ENCODE measurements at places on chromosomes 16 and 17. TPM values are rescaled to one million over a fixed set of nuclear protein-coding genes. Genes with fewer than 3 reads are reported as not detected.

DNA sequence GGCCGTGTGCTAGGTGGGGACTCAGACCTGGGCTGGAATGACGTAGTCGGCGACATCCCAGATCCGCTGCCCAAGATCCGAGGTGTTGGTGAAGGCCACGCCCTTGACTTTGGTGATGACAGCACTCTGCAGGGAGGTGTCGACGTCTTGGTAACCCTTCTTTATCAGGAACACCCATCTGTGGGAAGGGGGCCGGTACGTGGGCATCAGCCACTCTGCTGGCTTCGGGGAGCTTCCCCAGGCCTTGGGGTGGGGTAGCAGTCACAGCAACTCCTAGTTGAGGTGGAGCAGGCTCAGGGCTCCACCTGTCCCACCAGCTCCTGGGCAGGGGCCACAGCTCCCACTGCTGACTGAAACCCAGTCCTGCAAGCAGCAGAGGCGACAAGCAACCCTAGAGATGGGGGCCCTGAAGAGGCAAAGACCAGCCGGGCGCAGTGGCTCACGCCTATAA, 4.3 kb downstream of the P2RX5 start:
- H3K27ac ChIP-seq, result no peak overlapping the region
- H3K27me3 ChIP-seq, result no peaks in the 10 kb centered on the region
- no peak overlapping the region for H3K4me3 ChIP-seq
- no peaks in the 10 kb centered on the region for H3K36me3 ChIP-seq
- no peaks in the 10 kb centered on the region for H3K4me1 ChIP-seq

Gene CACNA1H
- total RNA-seq, result 43.3 TPM

Gene LYRM1
- 10.6 TPM for total RNA-seq

Gene IRX3
- 2.4 TPM for total RNA-seq

Gene PLA2G10
- 2.2 TPM for total RNA-seq

DNA sequence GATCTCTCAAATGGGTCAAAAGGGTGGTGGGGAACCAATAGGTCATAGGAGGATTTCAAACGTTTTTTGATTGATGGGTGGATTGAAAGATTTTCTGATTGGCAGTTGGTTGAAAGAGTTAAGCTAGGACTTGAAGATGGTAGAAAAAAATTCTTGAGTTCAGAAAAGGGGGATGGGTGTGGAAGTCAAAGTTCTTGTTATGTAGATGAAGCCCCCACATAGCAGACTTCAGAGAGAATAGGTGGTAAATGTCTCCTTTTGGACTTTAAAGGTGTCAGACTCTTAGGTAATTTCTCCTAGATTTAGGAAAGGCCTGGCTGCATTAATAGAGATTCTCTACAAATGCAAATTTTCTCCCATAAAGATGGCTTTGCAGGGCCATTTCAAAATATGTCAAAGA, 163.3 kb downstream of the HS3ST4 start:
- DNase-seq, result no peak
- H3K27ac ChIP-seq, result peak overlapping the region; percentile 92
- no peaks in the 10 kb centered on the region for H3K27me3 ChIP-seq
- peak overlapping the region; percentile 50 for H3K4me3 ChIP-seq
- peaks cover 17% of the 10 kb centered on the region for H3K4me1 ChIP-seq

DNA sequence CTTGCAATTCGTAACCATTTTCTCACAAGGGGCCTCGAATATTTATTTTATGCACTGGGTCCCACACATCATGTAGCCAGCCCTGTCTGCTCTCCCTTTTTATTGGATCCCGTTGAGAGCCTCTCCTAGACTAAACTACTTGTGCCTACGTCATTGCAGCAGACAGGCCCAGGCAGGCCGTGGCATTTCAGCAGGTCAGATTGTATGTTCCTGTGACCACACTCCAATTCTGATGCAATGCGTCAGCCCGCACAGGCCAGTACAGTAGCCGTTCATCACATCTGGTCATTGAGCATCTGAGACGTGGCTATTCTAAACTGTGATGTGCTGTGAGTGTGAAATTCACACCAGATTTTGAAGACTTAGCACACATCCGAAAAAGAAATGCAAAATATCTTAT, 42.2 kb downstream of the ABAT start:
- H3K36me3 ChIP-seq, result no peaks in the 10 kb centered on the region
- H3K27ac ChIP-seq, result no peak overlapping the region
- H3K4me3 ChIP-seq, result no peak overlapping the region
- H3K27me3 ChIP-seq, result no peaks in the 10 kb centered on the region
- no peak for DNase-seq
- 0 out of 2 replicates have a peak, but pooled peaks cover under 1% of the 10 kb centered on the region for H3K4me1 ChIP-seq

DNA sequence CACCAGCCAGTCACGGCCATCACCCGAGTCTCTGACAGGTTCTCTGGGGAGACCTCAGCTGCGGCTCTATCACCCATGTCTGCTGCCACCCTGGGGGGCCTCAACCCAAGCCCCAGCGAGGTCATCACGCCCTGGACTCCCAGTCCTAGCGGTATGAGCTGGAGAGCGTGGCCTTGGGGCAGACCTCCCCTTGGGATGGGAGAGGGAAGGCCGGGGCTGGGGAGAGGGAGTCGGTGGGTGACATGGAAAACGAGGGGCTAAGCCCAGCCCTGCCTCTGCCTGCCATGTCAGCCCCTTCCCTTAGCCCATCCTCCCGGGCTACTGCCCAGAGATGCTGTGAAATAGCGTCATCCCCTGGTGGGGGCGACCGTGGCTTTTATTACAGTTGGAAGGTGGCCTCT, 8.7 kb downstream of the SMTNL2 start:
- H3K4me3 ChIP-seq, result no peak overlapping the region
- H3K27ac ChIP-seq, result no peak overlapping the region
- H3K4me1 ChIP-seq, result no peaks in the 10 kb centered on the region
- DNase-seq, result no peak
- no peaks in the 10 kb centered on the region for H3K36me3 ChIP-seq

Gene GOSR2
- 53.5 TPM for total RNA-seq

Gene PARD6A
- 10.8 TPM for total RNA-seq

DNA sequence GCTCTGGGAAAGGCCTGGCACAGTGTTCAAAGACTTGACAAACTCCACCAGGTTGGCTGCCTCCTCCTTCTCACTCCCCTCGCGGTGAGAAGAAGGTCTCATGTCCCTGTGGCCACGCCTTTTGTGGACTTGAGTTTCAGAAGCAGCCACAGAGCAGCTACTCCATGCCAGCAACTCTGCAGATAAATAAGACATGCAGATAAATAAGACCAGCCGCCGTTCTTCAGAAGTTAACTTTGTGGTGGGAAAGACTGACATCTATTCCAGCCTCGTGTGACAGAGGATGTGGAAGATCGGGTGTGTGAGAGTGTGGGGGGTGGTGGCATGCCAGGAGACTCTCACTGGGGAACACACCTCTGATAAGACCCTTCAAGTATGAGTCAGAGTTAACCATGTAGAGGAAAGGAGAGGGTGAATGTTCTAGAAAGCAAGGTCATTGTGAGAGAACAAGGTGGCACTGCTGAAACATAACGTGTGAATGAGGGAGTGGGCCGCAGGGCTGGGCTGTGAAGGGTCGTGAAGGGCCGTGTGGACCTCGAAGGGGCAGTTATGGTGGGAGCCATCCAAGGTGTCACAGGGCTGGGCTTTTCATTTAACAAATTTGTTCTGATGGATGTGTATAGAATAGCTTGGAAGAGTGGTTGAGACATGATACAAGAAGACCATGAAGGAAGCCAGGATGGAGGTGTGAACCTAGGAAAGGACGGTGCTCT, 830 bp downstream of the SPACA3 start:
- peaks cover 2% of the 10 kb centered on the region for H3K36me3 ChIP-seq
- no peaks in the 10 kb centered on the region for H3K27me3 ChIP-seq
- no peak overlapping the region for H3K4me3 ChIP-seq
- no peak overlapping the region for H3K27ac ChIP-seq
- no peaks in the 10 kb centered on the region for H3K4me1 ChIP-seq
- no peak for DNase-seq

DNA sequence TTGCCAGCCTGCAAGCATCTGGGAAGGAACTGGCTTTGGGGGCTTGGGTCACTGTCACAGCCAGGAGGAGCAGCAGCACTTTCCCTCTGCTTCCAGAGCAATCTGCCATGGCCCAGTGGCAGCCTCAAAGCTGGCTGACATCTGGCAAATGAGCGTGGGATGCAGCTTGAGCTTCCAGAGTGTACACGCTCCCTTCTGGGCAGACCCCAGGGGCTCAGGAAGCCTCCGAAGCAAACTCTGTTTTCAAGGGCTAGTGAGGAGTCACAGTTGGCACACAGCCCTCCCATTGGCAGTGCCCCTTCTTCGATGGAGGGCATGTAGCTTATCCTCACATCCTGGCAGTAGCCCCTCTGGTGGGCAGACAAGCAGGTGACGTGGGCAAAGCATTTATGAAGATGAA, 249.6 kb downstream of the ENGASE start:
- no peaks in the 10 kb centered on the region for H3K27me3 ChIP-seq
- H3K27ac ChIP-seq, result no peak overlapping the region
- no peaks in the 10 kb centered on the region for H3K36me3 ChIP-seq
- DNase-seq, result no peak
- no peaks in the 10 kb centered on the region for H3K4me1 ChIP-seq

DNA sequence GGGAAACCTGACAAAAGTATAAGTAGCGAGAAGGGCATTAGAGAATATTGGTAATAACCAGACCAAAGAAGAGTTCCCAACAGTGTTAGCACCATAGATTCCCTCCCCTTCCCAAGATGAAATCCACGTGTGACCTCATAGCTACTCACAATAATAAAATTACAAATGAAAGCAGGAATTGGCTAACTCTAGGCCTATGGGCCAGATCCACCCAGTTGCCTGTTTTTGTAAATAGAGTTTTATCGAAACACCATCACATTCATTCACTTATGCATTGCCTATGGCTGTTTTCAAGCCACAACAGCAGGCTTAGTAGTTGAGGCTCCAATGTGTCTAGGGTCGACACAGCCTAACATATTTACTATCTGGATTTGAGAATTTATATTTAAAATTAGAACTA, 7.8 kb downstream of the CPHXL start:
- H3K4me3 ChIP-seq, result no peak overlapping the region
- no peak overlapping the region for H3K27ac ChIP-seq
- DNase-seq, result no peak

Gene RCVRN
- total RNA-seq, result not detected

GRCh38 chr17:50312308-50312707, 33.6 kb upstream of the XYLT2 start:
- no peak for DNase-seq
- H3K27ac ChIP-seq, result no peak overlapping the region
- peaks cover 8% of the 10 kb centered on the region for H3K4me1 ChIP-seq
- no peaks in the 10 kb centered on the region for H3K36me3 ChIP-seq
- H3K4me3 ChIP-seq, result no peak overlapping the region

Gene C16orf90
- not detected for total RNA-seq

GRCh38 chr16:28975158-28975599, 601 bp downstream of the SPNS1 start:
- peak overlapping the region; percentile 94 for H3K4me3 ChIP-seq
- H3K27me3 ChIP-seq, result no peaks in the 10 kb centered on the region
- no peak overlapping the region for H3K27ac ChIP-seq

DNA sequence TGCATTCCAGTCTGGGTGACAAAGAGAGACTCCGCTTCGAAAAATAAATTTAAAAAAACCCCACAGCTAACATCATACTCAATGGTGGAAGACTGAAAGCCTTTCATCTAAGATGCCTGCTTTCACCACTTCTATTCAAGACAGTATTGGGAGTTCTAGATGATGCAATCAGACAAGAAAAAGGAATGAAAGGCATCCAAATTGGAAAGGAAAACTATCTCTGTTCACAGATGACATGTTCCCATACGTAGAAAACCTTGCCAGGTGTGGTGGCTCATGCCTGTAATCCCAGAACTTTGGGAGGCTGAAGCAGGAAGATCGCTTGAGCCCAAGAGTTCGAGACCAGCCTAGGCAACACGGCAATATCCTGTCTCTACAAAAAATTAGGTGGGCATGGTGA, 31.1 kb downstream of the RANBP10 start:
- no peaks in the 10 kb centered on the region for H3K27me3 ChIP-seq
- peaks cover 18% of the 10 kb centered on the region for H3K36me3 ChIP-seq
- H3K4me3 ChIP-seq, result no peak overlapping the region
- H3K27ac ChIP-seq, result no peak overlapping the region
- DNase-seq, result no peak

Gene COL1A1
- 112 TPM for total RNA-seq

DNA sequence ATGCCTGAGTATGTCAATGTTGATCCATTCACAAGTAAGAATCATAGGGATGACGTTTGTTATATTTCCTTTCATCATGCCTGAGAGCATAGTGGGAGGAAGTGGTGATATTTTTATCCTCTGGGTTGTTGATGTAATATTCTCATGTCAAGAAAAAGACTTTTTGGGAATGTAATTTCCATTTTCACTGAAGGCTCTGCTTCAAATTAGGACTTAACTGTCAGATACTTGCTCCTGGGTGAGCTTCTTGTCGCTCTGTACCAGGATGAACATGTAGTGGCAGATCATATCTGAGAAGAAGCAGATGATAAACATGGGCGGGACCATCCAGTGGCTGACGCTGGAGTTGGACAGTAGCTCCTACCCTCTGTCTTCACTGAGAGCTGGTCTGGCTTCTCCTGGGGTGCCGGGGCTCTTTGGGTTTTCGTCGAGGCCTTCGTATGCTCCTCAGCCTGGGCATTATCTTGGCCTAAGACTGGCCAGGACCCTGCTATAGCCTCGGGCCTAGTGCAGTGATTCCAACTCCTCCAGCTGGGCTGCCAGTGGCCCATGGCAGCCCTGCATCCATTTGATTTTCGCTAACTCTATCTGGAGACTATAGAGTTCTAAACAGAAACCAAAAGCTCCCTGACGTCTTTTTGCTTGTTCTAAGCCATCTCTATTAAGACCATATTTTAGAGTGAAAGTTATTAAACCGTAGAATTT, 19.7 kb downstream of the CYB5B start:
- DNase-seq, result no peak
- H3K27ac ChIP-seq, result no peak overlapping the region
- no peak overlapping the region for H3K4me3 ChIP-seq
- H3K27me3 ChIP-seq, result no peaks in the 10 kb centered on the region

GRCh38 chr16:84144209-84144858, 643 bp downstream of the HSDL1 start:
- H3K27ac ChIP-seq, result no peak overlapping the region
- H3K4me3 ChIP-seq, result peak overlapping the region; percentile 99
- peaks cover 2% of the 10 kb centered on the region for H3K4me1 ChIP-seq
- peaks cover 4% of the 10 kb centered on the region for H3K36me3 ChIP-seq
- H3K27me3 ChIP-seq, result no peaks in the 10 kb centered on the region

Gene CCL22
- not detected for total RNA-seq

DNA sequence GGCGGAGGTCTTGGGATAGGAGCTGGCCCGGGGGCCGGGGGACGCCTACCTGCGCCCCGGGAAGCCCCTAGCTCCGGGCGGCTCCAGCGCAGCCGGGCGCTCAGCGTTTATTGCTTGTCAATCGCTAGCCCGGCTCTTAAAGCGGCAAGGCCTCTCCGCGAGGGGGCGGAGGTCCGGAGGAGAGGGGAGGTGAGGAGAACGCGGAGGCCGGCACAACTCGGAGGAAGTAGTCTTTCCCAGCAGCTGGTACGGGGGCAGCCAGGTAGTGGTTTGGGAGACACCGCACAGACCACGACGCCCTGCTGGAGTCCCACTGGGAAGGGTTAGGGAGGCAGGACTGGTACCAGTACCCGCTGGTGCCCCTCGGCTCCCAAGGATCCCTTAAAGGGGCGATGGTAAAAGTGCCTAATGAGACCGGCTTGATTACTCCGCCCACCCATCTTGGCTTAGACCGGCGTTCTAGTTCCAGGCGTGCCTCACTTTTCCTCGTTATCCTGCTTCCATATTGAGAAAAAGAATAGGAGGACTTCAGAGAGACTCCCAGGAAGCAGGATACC, at the start of gene MPP2:
TSS of gene MPP2 (minus strand) at position 112 of the 557 bp plus-strand sequence. CDS start 3,076 bp downstream, outside the sequence.
- H3K4me3 ChIP-seq, result peak within 1 kb of the TSS; percentile 89
- H3K4me1 ChIP-seq, result no peaks in the 10 kb centered on the region
- DNase-seq, result peak; percentile 94
- H3K27ac ChIP-seq, result no peak within 1 kb of the TSS
- no peaks in the 10 kb centered on the region for H3K27me3 ChIP-seq
- no peaks in the 10 kb centered on the region for H3K36me3 ChIP-seq

Data from H9 (cell line).